GM12892 (cell line): ENCODE measurements at places on chromosomes 12 and 14.

GRCh38 chr14:30873308-30874119 is 845 bp upstream of the COCH start:
- no peak for DNase-seq

- DNase-seq: no peak
These were observed 373.4 kb downstream of the TMEM121 start for GRCh38 chr14:105899657-105900397.

DNA sequence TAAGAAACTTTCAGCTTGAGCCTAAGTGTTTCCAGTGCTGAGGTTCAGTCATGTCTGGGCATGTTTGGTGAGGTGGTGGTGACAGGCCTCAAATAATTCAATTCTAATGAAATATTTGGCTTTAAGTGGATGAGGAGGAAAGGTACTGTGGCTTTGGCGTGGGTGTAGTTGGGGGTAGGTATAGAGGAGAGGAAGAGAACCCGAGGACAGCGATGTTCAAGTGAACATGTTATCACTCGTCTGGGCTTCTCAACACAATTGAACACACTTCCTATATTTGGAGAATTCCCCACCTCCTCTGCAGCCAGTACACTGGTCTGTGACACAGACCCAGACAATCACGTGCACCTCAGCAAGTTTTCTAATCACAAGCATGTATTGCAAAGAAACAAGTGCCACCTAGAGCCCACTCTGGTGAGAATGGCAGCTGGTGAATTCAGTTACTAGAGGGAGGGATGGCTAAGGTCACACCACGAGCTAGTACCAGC is 53.0 kb downstream of the IFNG-AS1 start:
- DNase-seq: no peak

DNA sequence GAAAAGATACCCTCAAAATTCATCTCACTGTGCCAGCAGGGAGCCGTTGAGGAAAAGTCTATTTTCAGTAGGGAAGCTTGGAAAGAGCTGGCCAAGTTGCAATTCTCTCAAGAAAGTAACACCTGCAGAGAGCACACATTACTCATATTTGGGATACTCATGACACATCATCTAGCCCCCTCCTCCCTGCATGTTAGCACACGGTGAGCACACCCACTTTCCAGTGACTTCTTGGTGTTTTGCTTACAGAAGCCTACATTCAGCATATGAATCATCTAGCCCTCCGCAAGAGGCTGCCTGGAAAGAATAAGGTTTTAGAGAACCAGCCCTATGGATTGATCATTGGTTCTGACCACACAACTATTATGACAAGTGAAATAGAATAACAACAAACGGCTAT is 124.5 kb downstream of the PTPRO start:
- no peak for DNase-seq

GRCh38 chr12:76033081-76034011 is 1.8 kb upstream of the PHLDA1 start:
- no peak for DNase-seq

- no peak for DNase-seq
These were observed 17.9 kb upstream of the CFAP54 start for GRCh38 chr12:96471368-96472050.

DNA sequence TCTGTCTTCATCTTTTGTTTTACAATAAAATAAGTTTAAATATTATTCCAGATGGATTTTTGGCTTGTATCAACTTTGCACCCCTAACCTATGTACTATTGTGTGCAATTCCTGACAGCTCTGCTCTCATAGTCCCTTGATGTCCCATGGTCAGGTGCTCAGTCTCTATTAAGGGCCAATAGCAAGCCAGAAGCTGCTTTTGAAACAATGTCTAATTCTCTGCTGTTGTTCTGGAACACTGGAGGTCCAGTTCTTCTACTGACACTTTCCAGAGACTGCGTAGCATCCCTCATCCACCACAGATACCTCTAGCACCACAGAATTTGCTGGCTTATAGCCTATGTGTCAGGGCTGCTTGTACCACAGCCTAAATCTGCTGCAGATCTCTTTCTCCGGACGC is 74.6 kb downstream of the BRMS1L start:
- no peak for DNase-seq

DNA sequence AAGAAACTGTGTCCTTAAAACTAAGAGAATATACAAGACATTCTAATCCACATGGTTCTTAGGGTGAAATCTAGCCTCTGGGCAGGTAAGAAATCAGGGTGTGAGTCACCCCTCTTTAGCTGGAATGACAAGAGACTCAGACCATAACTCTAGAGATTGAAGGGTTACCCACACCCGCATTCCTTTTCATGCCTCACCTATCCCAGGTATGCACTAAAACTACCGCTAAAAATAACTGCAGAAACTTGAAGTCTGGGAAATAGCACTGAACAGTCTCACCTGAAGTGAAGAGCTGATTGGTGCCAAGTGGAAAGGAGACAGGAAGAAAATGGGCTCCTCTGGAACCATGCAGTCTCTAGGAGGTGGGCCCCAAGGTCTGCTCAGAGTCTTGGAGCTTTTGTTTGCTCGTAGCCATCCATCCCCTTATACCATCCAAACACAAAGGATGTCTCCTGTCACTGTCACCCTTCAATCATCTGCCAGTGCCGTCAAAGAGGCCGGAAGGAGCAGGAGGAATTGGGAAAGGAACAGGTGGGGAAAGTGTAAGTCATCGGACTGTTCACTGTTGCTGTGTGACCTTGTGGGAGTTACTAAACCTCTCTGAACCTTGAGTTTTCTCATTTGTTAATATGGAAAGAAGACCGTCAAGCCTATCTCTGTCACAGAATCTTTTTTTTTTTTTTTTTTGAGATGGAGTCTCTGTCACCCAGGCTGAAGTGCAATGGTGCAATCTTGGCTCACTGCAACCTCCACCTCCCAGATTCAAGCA is 22.4 kb downstream of the DDX47 start:
- no peak for DNase-seq

- DNase-seq: no peak
These were observed 807.5 kb downstream of the VRK1 start for GRCh38 chr14:97604731-97605130.

GRCh38 chr12:81450920-81451739 is 308.0 kb downstream of the PPFIA2 start:
- no peak for DNase-seq

GRCh38 chr12:90280033-90280432 is 571.4 kb upstream of the ATP2B1 start:
- DNase-seq: no peak

DNA sequence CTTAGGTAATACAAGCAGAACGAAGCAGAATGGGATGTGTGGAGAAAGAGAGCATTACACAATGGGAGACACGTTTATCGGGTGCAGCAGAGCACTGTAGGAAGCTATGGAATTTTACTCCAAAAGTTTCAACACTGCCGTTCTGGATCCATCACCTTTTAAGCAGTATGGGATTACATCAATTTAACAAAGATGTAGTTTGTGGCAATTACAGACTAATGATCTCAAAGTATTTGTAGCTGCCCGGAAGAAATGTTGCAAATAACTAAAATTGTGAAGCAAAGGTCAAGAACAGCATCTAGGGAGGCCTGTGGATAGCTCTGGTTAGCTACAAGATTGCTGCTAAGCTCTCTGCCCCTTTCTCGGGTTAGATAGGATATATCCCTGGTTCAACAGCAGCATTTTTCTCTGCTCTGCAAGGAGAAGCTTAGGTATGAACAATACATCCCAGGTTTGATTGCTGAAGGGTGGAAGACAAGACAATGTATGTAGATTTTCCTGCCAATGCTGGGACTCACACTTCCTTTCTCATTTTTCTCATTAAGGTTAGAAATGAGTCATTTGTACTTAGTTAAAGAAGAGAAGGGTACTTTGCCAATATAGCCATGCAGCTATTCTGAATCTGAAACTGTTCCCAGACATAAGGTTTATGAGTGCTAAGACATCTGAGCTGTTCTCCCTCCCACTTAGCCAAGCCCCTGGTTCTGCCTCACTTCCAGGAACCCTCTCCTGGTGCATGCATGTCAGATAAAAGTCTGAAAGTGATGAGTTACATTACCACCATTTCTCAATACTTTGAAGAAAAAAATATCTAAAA is 75.0 kb upstream of the HIF1A start:
- no peak for DNase-seq

- no peak for DNase-seq
These were observed 11.0 kb upstream of the SRP54 start for GRCh38 chr14:34971801-34972200.

- no peak for DNase-seq
These were observed 4.4 kb downstream of the ITGA7 start for GRCh38 chr12:55703288-55703687.

GRCh38 chr12:42090899-42091298 is 53.8 kb downstream of the GXYLT1 start:
- DNase-seq: no peak

GRCh38 chr14:29814156-29815015 is 113.3 kb downstream of the PRKD1 start:
- DNase-seq: no peak

- DNase-seq: no peak
These were observed 25.9 kb upstream of the GPR132 start for GRCh38 chr14:105091054-105091516.

GRCh38 chr12:16606201-16606849 is 363 bp upstream of the LMO3 start:
- DNase-seq: no peak

DNA sequence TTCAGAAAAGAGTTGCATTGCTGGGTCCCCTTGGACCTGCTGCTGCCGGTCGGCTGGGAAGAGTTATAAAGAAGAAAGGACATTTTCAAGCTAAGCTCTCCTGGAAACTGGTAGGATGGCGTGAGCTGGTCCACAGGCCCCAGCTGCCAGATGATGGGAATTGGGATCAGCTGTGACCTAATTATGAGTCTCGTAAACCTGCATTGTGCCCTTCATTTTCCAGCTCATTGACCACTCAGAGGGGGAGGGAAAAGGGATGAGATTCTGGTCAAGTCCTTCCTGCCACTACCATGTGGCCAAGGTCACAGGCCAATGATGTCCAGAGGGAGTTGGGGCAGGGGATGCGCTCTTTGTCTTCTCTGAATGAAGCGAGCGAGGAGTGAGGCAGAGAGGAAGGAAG is 320.9 kb downstream of the NRXN3 start:
- DNase-seq: no peak

DNA sequence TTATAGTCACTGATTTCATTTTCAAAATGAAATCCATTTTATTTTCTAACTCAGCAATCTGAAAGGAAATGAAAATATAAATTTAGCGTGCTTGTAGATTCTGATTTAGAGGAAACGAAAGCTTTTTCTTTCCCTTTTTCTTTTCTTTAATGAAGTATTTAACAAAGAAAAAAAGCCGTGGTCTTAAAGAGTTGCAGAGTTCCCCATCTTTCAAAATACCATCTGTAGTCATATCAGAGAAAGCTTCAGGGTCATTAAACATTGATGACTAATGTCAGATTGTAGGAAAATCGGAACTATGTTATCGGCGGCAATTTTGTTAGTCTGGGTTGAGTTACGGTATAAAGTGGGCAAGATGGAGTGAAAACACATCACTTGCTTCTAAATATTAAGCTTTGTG is 32.3 kb downstream of the DRAM1 start:
- no peak for DNase-seq

DNA sequence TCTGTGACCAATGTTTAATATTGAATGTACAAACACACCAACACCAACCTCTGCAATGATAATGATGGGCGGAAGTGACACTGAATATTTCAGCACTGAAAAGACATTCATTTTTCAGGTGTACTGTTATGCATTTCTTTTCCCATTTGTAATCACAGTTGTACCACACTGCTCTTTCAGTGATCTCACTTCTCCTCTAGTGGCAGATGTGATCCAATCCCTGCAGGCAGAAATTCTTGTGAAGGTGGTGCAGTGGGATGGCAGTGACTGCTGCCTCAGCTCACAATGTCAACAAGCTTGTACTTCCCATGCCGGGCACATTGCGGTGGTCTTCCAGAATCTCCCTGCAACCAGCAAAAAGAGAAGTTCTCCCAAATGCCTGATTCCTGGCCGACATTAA is 23.0 kb upstream of the ERGIC2 start:
- no peak for DNase-seq

DNA sequence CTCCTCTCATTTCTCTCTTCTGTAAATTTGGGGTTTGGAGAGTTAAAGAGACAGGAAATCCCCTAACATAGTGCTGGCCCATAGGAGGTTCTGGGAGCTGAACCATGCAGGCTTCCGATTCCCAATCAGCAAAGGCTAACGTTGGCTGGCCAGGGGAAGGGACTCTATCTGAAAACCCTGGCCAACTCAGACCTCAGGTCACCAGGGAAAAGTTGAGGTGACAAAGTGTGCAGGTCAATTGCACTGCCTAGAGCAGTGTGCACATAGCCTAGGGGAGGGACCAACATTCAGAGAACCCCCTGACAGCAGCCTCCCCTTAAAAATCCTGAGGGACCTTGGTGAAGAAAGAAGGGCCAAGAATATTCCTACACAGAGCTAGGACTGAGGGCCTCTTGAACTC is 38.9 kb downstream of the TTC7B start:
- no peak for DNase-seq

DNA sequence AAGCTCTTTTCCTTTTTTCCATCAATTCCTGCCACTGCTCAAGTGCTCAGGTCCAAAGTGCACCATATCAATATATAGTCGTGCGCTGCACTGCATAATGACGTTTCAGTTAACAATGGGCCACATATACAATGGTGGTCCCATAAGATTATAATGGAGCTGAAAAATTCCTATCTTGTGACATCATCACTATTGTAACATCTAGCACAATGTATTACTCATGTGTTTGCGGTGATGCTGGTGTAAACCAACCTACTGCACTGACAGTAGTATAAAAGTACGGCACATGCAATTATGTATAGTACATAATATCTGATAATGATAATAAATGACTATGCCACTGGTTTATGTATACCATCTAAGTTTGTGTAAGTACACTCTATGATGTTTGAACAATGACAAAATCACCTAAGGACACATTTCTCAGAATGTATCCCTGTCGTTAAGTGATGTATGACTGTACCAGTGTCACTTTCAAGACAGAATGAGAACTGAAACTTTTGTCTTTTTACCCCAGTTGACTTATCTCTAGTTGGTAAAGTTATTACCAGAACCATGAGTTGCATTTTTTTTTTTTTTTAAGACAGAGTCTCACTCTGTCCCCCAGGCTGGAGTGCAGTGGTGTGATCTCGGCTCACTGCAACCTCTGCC is 53.7 kb upstream of the INSM2 start:
- no peak for DNase-seq

- no peak for DNase-seq
These were observed 17.8 kb downstream of the FBLN5 start for GRCh38 chr14:91929700-91930099.

GRCh38 chr12:109418848-109419480 is 58.1 kb downstream of the KCTD10 start:
- DNase-seq: no peak

GRCh38 chr12:65653946-65654629 is 170.2 kb upstream of the HMGA2 start:
- no peak for DNase-seq

DNA sequence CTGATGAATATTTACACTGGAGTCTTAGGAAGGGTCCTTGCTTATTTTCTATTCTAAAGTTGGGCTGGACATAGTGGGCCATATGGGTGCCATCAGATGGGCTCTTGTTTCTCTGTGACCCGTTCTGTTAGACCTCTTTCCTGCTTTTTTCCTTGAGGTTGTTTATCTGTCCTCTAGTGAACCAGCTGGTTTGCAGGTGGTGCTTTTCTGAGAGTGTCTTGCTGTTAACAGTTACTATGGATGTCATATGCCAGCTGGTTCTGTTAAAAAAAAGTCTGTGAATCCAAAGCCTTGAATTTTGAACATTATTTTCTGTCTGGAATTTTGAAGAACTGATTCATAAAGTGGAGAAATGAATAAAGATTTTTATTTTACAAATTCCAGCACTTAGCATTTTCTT is 29.2 kb downstream of the ZC3H14 start:
- DNase-seq: no peak
